ENCODE measurements at places on chromosomes 13 and 19.

DNA sequence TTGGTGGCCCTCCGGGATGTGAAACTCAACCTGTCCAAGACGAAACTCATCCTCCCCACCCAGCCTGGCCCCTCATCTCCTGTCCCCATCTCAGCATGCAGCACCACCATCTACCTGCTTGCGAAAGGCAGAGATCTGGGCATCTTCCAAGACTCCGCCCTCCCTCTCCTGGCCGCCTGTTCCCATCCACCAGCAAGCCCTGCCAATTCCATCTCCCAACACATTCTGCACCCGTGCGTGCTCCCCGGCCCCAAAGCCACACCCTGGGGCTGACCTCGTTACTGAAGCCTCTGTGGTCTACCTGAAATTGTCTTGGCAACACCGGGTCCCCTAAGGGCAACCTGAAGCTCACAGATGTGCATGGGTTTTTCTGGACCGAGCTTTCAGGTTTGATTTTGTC, 13.2 kb upstream of the CAMSAP3 start:
- no peak for DNase-seq

- no peak for DNase-seq
Observed at GRCh38 chr13:113630296-113630695, 27.7 kb downstream of the ATP4B start.

DNA sequence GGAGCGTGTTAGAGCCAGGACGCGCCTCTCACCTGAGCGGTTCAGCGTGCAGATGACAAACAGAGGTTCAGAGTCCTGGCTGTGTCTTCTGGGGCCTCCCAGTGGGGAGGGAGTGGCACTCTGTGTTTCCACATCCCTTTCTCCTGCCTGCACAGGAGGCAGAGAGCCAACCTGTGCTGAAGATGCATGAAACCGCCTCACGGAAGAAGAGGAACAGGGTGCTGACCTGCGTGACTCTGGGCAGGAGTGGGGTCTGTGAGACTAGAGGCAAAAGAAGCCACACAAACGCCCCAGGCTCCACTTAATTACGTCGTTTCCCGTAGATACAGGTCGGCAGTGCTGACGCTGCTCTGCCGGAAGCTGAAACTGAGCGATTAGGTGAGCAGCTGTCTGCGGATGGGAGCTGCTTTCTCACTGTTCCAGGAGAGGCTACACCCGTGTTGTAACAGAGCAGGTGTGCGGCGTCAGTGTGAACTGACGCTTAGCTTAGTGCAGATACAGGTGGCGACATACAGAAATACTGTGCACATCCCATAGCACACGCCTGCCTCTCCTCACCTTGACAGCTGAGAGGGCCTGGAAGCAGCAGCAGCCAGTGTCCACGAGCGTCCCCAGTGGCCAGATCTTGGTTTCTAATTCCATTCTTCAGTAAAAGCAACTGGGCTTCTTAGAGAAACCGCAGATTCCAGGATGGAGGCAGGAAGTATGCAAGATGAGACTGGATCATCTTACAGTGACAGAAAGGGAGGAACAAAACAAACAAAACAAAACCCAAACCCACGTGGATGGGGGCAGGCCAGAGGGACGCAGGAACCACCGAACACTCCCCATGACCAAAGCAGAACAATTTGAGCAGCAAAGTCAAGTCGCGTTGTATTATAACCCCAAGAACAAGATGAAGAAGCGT, 37.7 kb upstream of the MCF2L start:
- no peak for DNase-seq

DNA sequence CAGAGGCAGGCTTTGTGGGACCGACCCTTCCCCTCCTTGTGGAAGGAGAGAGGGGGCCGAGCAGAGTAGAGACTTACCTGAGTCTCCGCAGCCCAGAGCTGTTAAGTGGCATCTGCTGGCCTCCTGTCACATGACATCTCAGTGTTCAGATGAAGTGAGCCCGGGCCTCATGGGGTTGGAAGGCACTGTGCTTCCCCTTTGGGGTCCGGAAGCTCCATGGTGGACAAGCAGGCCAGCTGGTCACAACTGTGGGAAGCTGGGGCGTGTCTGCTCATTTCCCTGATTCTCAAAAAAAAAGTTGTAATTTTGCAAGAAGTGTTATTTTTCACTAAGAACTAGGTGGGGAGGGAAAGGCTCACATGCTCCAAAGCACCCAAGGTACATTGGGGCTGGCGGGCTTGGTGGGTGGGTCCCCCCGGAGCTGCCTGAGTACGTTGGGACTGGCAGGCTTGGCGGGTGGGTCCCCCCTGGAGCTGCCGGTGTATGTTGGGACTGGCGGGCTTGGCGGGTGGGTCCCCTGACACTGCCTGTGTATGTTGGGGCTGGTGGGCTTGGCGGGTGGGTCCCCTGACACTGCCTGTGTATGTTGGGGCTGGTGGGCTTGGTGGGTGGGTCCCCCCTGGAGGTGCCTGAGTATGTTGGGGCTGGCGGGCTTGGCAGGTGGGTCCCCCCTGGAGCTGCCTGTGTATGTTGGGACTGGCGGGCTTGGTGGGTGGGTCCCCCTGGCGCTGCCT, 18.2 kb upstream of the DCUN1D2 start:
- DNase-seq: no peak

GRCh38 chr19:55619286-55619685, 5.1 kb downstream of the ZNF784 start:
- DNase-seq: no peak

DNA sequence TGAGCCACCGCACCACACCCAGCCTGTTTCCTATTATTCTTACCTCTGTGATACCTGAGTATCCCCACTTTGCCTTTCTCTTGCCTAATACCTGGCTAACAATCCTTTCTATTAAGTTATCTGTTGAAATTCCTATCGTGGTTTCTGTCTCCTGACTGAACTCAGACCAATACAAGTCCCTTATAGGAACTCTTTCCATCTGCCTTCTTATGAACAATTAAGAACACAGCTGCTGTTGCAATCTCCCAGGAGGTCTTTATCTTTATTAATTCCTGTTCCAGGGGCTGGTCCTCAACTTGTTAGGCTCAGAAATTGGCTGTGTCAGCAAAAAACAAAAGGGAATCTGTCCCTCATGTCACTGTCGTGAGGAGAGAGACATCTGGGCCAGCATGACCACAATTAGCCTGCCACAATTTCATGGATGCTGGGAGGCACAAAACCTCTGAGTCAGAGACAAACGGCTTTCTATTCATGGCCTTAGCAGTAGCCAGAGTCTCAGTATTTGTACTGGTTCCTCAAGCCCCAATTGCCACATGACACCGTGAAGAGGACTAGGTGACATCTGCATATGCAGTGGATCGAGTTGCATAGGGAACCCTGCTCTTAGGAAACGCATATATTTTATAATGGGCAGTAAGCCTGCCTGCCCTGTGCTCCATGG, 58.2 kb downstream of the NUFIP1 start:
- DNase-seq: no peak

DNA sequence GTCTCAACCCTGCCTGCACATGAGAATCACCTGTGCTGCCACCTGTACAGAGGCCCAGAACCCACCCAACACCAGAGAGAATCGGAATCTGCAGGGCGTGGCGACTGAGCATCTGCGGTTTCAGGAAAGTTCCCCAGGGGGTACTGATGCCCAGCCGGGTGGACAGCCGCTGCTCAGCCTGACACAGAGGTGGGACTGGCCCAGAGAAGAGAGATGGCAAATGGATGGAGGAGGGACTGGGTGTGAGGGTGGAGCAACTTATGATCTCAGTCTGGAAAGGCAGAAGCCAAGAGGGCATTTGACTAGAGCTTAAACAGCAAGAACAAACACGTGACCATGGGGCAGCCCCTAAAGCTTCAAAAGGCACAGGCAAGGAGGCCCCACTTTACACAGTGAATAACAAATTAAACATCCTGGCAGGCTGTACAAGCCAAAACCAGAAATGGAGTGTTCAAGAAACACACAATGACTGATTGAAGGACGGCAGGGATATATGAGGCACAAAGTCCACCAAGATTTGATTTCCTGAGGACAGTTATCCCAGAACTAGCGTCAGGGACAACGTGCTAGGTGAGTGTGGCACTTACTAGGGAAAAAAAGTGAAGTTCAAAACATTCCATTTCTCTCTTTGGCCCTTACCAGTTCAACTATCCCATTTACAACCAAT, 3.1 kb downstream of the RANBP3 start:
- DNase-seq: no peak

GRCh38 chr13:48646791-48647190, 6.9 kb upstream of the CYSLTR2 start:
- DNase-seq: no peak

GRCh38 chr13:44790289-44790688, 199.0 kb downstream of the NUFIP1 start:
- no peak for DNase-seq

GRCh38 chr13:65940720-65941119, 1289.4 kb downstream of the PCDH9 start:
- DNase-seq: no peak

DNA sequence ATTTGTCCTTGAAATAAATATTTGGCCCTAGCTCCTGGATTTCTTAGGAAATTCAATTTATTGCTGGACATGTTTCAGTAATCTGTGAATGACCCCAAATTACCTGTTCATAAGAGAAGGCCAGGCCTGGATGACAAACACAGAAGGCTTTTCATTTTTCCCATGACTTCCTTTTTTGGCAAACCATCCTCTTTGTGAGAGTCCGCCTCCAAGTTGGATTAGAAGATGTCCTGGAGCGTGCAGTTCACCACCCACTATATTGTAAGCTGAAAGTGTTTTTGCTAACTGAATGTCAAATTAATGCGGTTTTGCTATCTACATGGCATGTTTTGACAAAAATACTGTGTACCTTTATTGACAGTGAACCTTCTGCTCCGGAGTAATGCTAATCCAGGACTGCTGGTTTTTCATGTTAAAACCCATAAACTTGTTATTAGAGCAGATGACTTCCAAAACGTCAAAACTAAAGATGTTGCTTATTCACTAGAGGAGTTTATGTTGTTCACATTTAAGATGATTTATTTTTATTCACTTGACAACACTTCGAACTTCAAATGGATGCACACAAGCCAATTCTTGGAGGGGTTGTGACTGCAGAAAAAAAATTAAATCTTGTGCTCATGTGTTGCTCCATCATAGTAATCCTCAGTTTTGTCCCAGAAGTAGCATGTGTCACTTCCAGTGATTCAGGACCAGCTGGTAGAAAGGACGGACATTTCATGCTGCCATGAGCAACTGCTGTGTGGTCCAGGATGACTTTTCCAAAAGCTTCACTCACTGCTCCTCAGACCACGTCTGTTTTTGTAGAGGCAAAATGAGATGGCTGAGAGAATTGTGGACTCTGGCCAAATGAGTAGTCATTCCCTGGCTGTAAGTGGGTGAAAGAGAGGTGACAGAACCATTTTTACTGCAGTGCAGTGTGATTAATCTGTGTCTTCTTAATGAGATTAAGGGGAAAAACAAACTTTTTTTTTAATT, 71.0 kb downstream of the ITGBL1 start:
- no peak for DNase-seq

DNA sequence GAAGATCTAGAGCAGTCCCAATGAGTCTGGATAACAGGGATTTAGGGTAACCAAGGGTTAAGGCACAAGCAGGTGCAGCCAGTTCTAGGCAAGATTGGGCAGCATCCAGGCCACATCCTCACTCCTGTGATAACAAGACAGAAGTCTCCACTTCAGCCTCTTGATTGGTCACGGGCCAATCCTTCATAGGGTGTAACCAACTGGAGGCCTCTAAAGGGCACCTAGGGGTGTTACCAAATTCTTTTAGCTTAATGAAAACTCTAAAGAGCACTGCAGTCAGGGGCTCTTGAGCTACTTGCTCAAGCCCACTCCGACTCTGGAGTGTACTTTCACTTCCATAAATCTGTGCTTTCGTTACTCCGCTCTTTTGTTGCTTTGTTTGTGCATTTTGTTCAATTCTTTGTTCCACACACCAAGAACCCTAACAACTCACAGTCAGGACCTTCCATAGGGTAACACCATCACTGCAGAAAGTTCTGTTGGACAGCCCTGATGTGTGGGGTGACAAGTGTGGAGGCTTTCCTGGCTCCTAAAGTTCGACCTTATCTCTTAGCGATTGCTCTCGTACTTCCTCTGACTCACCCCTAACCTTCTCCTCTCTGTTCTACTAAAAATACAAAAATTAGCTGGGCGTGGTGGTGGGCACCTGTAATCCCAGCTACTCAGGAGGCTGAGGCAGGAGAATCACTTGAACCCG, 36.1 kb downstream of the ZSWIM9 start:
- DNase-seq: no peak

GRCh38 chr19:40376286-40376862, 13.6 kb downstream of the HIPK4 start:
- no peak for DNase-seq

GRCh38 chr13:71820699-71821098, 46.3 kb downstream of the DACH1 start:
- DNase-seq: no peak

DNA sequence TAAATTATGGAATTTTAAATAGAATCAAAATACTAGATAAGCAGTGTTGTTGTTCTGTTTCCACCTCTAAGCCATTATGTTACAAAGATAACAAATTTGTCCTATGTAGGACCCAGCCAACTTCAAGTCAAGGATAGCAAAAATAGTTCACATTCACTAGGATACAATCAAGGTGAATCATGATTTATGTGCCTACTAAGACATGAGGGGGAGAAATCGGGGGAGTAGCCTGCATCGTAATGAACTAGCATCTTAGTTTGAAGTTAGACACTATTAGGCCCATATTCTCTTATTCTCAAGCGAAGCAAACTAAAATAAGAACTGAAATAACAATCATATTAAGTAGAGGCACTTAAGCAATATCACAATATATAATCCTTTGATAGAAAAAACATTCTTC, 779.4 kb upstream of the PCDH9 start:
- DNase-seq: no peak

DNA sequence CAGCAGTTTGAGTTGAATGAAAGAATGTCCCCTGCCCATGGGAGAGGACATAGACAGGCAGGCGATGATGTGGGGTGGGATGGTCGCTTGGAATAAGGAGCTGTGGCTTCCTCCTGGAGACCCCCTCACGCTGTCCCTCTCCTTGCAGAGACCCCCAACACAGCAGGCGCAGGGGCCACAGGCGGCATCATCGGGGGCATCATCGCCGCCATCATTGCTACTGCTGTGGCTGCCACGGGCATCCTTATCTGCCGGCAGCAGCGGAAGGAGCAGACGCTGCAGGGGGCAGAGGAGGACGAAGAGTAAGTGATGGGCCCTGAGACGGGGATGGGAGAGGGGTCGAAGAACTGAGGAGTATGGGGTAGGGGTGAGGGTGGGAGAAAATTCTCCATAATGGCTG, 9.0 kb upstream of the TOMM40 start:
- DNase-seq: no peak

- no peak for DNase-seq
Observed at GRCh38 chr13:95117092-95117491, 184.2 kb downstream of the ABCC4 start.

DNA sequence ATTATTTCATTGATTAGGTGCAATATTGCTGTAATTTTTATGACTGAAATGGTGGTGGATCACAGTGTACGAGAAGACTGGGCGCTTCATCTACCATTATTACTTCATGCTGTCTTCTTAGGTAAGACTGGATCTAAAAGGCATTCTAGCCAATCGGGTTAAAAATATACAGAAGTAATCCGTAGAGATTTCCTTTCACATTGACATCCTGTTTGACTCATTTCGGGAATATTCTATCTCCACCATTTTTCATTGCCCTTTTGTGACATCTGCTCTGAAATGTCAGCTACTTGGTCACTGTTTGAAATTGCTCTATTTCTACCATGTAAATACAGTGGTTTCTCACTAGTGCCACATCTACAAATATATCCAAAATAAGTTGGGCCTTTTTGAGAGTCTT, 90.2 kb downstream of the ZAR1L start:
- DNase-seq: no peak
